ENCODE measurements at places on chromosomes 5 and 9. TPM values are rescaled to one million over a fixed set of nuclear protein-coding genes. Genes with fewer than 3 reads are reported as not detected.

Gene SCGB3A2
- polyA plus RNA-seq: not detected

Gene CDHR2
- polyA plus RNA-seq: 0.02 TPM

Gene SLC23A1
- not detected for polyA plus RNA-seq

Gene GRPEL2
- 6.0 TPM for polyA plus RNA-seq

DNA sequence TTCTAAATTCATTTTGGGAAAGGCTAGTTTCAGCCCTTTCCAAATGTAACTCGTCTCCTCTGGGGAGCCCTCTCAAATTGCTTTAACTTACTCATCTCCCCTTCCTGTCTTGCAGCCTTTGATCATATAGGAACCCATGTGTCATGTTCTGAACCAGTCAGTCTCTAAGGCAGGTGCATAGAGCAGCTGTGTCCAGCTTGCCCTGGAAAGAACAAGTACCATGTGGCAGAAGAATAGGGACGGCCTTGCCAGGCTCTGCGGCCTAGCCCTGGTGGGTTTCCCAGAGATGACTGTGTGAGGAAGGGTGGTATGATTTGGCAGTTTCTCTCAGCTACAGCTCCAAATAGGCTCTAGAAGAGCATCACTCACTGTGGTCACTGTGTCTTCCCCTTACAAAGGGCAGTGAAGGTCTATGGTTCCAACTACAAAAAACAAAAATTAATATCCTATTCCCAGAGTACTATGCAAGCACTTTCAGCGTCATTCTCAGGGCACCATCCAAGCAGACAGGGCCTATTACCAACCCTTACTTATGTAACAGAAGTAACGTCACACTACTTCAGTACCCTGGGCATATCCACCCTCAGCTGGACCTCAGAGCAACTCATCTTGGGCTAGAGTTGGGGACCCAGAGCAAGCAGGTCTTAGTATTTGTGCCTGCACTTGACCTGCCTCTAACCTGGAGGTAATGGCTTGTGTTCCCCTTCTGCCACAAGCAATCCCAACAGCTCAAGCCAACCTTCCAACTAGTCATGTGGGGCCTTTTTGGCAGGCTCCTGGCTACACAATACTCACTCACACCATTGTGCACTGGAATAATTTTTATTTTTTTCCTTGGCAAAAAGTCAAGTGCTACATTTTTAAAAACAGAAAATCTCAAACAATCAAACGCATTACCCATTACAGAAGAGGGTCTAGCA lies 37.2 kb upstream of the UBAP2 start:
- no peak for DNase-seq

- DNase-seq: no peak
Measured at GRCh38 chr5:98108497-98108896, 665.0 kb upstream of the RGMB start.

DNA sequence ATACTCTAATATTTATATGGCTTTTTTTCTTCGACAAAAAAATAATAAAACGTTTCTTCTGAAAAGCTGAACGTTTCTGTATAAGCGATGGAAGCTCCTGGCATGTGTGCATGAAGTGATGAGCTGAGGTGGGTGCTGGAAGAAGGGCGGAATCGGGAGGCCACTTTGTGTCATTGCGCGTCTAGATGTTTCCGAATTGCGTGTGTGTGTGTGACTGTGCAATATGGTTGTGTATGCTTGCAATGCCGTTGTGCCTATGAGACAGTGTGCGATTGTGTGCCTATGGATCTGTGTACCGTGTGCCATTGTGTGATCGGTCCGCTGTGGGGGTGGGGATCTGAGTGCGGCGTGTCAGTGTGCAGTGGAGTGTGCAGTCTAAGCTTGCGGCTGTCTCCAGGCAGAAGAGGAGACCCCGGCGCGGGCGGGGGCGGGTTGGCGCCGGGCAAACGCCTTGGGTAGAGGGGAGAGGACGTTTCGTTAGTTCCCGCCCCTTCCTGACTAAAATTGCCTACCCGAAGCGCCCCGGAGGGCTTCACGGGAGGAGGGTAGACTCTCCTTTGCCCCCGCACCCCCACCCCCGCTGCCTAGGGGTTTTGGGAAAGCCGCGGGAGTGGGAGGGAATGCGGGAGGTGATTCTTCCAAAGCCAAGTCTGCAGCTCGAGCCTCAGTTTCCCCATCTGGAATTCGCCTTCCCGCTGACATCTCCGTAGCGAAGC lies 24.2 kb downstream of the PCDHGC5 start:
- DNase-seq: peak; percentile 72

DNA sequence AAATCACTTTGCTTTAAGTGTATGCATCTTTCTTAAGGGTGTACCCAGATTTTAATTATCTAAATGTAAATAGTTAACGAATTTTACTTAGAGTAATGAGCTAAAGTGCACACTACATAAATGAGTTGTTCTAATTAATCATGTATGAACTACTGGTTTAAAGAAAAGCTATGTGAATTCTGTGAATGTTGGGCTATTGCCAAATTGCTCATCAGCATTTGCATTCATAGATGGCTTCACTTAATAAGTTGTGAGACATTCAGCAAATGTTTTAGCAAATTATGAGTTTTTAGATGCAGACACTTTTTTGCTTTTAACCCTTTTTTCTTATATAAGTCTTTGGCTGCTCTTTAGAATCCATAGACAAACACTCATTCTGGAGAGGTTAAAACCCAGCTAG lies 175.7 kb downstream of the PBX3 start:
- DNase-seq: no peak

GRCh38 chr9:93244510-93245436 lies 60.8 kb downstream of the WNK2 start:
- DNase-seq: no peak

- no peak for DNase-seq
Measured at GRCh38 chr5:69517763-69518212, 25.2 kb downstream of the OCLN start.

DNA sequence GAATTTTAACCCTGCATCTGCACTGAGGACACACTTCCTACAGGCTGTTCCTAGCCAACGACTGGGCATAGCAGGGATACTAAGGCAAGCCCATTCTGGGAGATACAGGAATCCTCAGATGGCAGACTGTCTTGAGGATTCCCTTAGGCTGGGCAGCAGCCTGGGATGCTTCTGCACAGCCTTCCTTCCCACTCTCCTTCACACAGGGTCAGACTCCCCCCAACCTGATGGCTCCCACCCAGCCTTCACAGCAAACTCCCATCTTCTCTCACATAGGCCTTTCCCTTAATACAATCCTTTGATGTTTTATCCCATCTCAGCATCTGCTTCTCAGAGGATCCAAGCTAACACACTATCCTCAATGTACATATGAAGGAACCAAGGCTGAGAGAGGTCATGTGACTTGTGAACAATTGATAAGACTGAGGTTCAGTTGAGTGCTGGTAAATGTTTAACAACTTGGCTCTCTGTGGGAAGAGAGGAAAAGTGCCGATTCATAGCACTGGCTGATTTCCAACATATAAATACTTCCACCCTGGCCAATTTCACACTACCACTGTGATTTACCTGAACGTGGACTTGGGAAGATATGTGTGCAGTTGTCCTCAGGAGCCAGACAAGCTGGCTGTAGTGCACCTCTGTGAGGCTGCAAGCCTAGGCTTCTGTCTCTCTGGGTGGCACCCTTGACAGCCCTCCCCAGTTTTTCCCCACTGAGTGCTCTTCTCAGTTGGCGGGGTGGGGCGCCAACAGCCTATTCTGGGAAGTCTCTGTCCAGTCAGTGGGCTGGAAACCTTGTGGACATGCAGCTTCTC lies 120.2 kb upstream of the TRIM32 start:
- DNase-seq: no peak

DNA sequence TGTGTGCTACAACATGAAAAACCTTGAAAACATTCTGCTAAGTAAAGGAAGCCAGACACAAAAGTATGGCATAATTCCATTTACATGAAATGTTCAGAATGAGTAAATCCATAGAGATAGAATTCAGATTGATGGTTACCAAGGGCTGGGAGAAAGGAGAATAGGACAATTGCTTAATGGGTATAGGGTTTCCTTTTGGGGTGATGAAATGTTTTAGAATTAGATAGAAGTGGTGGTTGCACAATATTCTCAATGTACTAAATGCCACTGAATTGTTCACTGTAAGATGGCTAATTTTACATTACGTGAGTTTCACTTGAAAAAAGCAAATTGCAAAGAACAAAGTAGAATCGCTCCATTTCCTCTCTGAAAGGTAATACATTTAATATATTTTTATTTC lies 43.0 kb upstream of the GAS1 start:
- DNase-seq: no peak

- DNase-seq: no peak
Measured at GRCh38 chr5:132896685-132897084, 23.2 kb downstream of the LEAP2 start.
